ENCODE measurements at places on chromosomes 7 and 10.

- no peak for DNase-seq
These were observed 7.8 kb upstream of the SCD start for GRCh38 chr10:100339236-100339635.

GRCh38 chr7:12327922-12328321 lies 75.7 kb downstream of the VWDE start:
- DNase-seq = no peak

- no peak for DNase-seq
These were observed 30.6 kb downstream of the SORBS1 start for GRCh38 chr10:95530561-95530960.

GRCh38 chr7:111871283-111871682 lies 309.0 kb upstream of the IMMP2L start:
- DNase-seq = no peak

DNA sequence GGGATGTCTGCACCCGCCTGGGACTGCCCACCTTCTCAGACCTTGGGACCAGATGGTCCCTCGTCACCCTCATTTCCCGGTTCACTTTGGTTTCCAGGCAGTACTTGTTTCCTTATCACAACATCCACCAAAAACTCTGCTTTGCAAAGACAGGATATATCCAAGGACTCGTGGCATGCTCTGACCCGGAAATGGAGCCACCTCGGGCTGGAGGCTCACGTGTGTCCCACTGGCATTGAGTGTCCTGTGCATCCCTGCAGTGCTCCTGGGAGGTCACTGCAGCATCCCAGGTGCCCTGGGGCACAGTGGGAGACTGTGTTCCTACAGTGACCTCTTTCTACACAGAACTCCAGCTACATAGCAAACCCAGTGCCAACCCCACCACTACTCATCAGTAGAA lies 611.9 kb upstream of the FOXK1 start:
- DNase-seq = no peak

DNA sequence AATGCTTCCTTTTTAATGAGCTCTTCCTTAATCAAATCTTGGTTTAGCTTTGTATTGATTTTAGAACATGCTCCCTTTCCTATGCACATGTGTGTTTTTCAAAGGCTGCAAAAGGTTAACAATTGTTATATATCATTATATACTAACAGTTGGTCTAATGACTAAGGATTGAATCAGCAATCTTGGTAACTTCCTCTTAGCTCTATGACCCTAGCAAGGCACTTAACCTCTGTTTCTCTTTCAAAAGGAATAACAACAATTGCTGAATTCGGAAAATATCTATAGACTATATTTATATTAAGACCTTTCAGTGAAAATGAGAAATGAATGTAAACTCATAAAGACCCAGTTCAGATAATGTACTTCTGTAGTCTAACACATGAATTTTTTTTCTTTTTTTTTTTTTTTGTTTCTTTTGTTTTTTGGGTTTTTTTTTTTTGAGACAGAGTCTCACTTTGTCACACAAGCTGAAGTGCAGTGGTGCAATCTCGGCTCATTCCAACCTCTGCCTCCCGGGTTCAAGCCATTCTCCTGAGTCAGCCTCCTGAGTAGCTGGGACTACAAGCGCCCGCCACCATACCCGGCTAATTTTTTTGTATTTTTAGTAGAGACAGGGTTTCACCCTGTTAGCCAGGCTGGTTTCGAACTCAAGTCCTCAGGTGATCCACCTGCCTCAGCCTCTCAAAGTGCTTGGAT lies 48.8 kb downstream of the HOXA1 start:
- no peak for DNase-seq

GRCh38 chr7:143973870-143974416 lies 19.3 kb downstream of the OR2F1 start:
- DNase-seq = no peak

All from activated CD4-positive, alpha-beta T cell treated with anti-CD3 and anti-CD28 coated beads, Interleukin-2, amount 10 ng/mL, durations not matched to agents 24 days and 14 days (primary cell).